ENCODE measurements at places on chromosomes 2 and 18.

- no peak for DNase-seq
These were observed 585.1 kb downstream of the ZEB2 start for GRCh38 chr2:143934626-143935481.

GRCh38 chr2:70954886-70955285 lies 19.2 kb downstream of the ATP6V1B1 start:
- no peak for DNase-seq

GRCh38 chr18:70183441-70183840 lies 22.0 kb downstream of the RTTN start:
- no peak for DNase-seq

DNA sequence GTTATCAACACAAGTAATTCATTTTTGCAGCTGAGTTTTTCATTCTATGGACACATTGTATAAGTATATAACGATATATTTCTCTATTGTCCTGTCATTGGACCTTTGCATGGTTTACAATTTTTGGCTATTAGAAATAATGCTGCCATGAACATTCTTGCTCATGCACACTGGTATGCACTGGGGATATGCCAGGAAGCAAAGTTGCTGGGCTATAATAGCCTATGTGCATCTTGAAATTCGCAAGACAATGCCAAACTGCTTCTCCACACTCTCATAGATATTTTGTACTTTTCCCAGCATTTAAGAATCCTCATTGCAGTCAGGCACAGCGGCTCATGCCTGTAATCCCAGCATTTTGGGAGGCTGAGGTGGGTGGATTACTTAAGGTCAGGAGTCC lies 852.6 kb upstream of the ID2 start:
- DNase-seq: no peak
